SJCRH30 (cell line): ENCODE measurements at places on chromosomes 7 and 10. TPM values are rescaled to one million over a fixed set of nuclear protein-coding genes. Genes with fewer than 3 reads are reported as not detected.

- DNase-seq: no peak
Measured at GRCh38 chr7:149409895-149410294, 51.0 kb downstream of the ZNF777 start.

- no peak for DNase-seq
Measured at GRCh38 chr10:77501846-77502261, 135.8 kb downstream of the KCNMA1 start.

GRCh38 chr7:78253850-78254725 lies 455.5 kb downstream of the PHTF2 start:
- DNase-seq: no peak

DNA sequence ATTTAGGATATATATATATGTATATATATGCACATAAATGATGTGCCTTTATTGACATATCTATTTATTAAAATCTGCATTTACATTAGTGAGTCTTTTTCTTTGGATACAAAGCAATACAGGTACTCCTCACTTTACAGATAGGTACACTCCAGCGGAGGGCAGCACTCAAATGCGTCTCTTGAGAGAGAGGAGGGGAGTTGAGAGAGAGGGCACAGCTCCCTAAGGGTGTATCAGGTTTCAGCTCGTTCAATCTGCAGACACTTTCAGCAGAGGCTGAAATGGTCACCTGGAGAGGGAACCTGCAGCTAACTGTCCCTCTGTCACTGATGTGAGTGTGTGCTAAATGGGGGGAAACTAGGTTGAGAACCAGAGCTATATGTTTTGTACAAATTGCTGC lies 21.5 kb downstream of the C10orf53 start:
- no peak for DNase-seq

DNA sequence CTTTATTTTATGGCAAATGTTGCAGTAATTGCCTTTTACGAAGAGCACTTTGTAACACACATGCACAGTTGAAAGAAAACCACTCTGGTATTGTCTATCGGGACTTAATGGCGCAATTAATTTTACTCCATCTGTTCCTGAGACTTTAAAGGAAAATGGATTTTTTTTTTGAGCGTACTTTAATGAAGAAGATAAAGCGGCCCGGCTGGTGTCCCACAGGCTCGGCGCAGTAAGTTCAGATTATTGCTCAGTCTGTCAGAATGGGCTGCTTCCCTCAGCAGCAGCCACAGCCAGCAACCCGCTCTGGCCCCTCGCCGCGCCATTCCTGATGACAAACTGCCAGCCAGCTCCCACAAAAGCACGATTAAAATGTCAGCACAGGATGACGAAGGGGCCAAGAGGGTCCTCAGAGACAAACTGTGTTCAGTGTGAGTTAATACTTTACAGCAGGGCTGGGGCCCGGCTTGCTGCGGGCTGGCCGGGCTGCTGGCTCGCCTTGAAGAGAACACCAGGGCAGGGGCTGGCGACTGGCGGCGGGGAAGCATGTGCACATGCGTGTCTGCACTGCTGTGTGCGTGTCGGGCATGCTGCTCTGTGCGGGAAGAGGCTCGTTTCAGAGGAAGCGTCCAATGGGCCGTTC lies 501.0 kb upstream of the GALNT17 start:
- no peak for DNase-seq

GRCh38 chr10:35637462-35637861 lies 4.6 kb downstream of the FZD8 start:
- DNase-seq: no peak

Gene ACHE
- 1.3 and 1.5 TPM in 2 replicates for total RNA-seq

DNA sequence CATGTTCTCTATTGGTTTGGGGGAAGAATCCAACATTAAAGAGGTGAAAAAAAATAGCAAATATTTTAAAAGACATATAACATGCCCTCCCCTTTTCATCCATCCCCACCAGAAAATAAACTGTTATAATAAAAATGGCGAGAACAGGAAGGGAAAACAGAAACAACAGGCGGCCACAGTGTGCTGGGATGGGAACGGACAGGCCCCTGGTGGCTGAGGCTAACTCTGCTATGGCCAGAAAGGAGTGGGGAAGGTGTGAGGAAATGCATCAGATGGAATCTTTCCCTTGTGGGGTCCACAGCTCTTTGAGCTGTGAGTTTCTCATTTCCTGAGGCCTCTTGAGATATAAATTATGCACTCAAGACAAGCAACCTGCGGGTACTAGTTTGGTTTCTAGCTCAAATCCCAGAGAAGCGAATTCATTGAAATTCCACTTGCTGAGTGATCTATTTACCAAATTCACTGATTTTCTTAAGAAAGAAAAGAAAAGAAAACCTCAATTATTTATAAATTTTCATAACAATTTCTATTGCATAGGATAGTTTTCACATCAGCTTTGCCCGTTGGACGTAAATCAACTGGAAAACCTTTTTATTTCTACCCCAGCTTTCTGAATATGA lies 139.5 kb downstream of the BMPER start:
- DNase-seq: no peak

DNA sequence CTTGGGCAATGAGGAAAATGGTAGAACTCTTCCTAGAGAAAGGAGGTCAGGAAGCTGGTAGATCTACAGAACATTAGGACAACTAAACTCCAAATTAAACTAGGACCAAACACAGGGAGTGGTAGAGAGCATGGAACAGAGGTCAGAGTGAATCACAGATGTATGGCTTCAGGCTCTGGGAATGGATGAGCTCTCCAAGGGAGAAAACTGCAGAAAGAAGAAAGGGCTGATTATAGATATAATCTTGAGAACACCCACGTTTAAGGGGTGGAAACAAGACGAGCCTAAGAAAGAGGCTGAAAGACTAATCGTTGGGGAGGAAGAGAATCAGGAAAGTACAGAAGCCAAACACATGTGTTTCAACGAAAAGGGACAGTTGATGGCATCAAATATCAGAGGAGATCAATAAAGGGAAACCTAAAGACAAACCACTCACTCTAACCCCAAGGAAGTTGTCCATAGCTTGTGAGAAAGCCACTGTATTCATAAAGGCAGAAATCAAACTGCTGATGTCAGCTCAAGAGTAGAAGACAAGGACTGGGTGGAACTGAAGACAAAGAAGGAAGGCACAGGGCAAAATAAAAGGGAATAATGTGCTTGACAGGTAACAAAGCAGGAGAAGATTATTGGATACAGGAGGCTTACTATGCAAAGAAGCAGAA lies 41.4 kb downstream of the NUDCD3 start:
- DNase-seq: no peak
